NCI-H1436 (cell line): ENCODE measurements at places on chromosomes 6 and 20.

DNA sequence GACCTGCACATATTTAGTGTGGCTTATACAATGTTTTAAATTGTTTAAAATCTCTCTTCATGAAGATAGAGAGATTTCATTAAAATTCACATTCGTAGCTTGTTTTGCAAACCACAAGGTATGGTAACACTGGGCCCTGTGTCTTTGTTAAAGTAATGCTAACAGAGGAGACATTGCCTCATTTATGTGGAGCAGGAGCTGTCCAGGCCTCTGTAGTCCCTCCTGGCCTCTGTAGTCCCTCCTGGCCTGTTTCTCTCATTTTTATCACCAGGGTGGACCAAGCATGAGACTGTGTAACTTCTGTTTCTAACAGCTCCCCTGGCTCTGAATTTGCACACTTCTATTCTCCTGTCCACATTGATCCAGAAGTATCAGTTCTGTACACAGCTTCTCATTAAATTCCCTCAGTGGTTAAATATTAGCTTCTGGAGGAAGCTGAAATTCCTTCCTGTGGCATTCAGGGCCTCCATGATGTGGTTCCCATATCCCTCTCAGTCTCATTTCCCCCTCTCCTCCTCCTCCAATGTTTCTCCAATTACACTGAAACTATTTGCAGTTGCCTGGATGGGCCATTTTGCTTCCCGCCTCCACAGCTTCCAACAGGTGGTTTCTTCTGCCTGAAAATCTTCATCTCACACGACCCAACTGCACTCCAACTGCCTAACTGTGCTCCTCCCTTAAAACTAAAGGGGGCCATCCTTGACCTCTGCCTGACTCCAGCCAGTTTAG, 340.4 kb downstream of the SYNE1 start:
- DNase-seq = no peak

DNA sequence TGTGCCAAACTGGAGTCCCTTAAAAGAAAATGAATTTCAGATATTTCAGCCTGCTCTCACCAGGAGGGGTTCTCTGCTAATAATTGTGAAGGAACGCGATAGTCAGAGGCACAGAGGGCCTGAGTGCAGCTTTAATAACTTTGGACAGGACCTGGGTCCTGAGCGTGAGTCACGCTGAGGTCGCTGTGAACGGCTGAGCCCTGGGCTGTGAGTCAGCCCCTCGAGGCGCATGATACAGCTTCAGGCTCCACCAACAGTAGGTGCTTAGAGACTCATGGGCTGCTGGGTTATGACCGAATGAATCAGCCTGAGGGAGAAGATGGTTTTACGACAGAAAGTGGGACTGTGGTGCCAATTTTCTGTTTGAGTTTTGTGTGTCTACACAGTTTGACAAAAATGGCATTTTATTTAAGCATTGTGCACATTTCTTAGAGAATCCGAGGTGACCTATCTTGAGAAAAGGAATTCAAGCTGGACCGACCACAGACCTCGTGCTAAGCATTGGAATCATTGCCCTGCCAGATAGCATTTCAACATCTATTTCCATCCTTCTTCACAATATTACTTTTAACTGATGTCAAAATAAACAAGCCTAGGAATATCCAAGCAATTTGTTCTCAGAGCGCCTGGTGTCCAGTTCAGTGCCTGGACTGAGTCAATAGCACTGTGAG, 183.0 kb downstream of the THBS2 start:
- no peak for DNase-seq

- no peak for DNase-seq
Observed at GRCh38 chr6:142737368-142738034, 207.5 kb downstream of the HIVEP2 start.

DNA sequence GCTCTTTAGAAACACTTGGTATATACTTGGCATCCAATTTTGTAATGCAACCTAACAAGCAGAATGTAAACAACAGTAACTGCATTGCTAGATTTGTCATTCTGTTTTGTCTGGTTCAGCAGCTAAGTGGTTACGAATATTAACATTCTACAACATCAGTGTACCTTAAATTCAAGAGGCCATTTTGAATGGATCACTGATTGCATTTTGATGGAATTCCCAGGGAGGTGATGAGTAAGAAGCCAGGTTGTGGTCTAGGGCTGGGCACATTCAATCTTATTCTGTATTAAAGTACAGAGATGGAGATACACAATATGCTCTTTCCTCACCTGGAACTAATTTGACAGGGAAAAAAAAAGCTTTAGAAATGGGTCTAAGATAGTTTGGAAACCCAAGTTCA, 483.5 kb downstream of the PRKN start:
- DNase-seq = no peak

DNA sequence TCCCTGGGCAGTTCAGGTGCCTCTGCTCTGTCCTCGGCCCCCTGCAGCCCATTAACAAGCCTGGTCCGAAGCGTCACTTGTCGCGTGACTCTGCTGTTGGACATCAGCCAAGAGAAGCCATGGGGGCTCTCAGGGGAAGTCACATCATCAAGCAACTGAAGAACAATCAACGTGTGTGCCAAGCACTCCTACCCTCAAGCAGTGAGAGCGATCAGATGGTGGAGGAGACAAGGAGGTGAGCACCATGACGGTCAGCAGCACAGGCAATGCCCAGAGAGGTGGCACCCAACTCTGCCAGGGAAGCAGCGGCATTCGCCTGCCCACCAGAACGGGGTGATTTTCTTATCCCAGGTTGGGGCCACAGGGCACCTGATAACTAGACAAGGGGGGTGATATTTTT, 132.7 kb downstream of the AGPAT4 start:
- DNase-seq = no peak

DNA sequence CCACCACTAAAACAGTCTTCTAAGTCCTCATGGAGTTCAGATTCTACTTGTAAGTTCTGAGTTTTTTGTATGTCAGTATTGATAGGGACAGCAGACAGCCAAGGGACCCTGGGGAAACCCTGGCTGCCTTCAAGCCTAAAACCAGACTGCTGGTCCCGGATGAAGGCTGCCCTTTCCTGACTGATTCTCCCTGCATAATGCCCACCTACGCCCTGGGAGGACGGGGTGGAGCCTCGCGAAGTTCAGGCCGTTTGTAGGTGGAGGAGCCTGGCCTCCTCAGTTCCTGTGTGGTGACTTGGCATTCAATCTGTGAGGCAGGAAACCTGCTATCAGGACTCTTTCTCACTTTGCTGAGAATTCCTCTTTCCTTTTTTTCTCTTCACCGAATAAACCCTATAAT, 120.3 kb upstream of the LGSN start:
- DNase-seq = peak; percentile 22

GRCh38 chr6:53055873-53056272, 9.3 kb upstream of the FBXO9 start:
- DNase-seq = no peak
